ENCODE measurements at places on chromosomes 7 and 10.

- DNase-seq = no peak
Observed at GRCh38 chr10:95315509-95315908, 24.7 kb upstream of the PDLIM1 start.

DNA sequence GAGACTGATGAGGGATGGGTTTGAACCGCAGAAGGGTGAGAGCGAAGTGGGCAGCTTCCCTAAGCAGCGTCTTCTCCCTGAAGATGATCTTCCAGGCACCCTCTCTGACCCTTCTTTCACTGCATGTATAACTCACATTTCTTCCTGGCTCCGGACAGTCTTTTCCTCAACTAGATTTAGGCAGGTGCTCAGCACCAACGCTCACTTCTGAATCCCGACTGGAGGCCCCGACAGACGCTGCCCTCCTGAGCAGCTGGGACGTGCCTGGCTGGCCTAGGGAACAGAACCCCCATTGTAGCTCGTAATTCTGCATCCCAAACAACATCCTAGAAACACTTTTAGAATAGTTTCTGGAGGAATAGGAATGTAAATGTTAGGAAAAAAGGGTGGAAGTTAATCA is 206.6 kb downstream of the DIP2C start:
- DNase-seq = no peak

DNA sequence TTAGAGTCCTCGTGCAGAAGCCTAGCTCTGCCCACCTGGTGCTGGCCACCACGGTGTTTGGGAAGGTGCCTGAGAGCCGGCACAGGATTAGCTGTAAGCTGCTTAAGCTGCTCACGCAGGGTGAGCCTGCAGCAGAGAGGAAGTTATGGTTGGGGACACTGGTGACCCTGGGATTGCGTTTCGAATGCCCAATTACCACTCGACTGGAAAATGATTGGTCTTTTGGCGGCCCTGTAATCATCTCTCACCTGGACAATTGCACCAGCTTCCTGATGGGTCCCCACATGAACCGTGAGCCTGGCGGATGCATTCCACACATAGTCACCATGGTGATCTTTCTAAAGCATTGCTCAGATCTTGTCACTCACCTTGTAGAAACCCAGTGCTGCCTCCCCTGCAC is 442.3 kb upstream of the ZMIZ1 start:
- DNase-seq = no peak

GRCh38 chr7:46544396-46545008 is 623.4 kb upstream of the IGFBP3 start:
- DNase-seq = peak; percentile 77

All from EL (cell line).